ENCODE measurements at places on chromosomes 11 and 22.

- DNase-seq = no peak
Observed at GRCh38 chr11:36333897-36334296, 37.8 kb downstream of the PRR5L start.

- DNase-seq = peak; percentile 35
Observed at GRCh38 chr11:34356913-34357700, 703 bp downstream of the ABTB2 start.

DNA sequence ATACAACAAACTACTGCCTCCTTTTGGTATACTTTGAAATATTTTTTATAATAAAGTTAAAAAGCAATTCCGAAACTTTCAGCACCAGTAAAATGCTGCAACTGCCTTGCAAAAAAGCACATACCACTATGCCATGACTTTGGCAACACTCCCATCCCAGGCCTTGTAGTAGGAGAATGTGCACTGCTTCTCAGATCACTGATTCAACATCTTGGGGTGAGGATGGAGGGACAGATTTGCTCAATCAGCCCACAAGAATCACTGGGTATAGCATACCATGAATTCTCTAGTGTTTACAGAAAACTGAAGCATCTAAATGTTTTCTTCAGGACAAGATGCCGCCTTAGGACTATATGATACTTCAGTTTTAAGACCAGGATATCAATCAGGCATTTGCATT, 14.9 kb downstream of the EIF4ENIF1 start:
- DNase-seq = no peak

DNA sequence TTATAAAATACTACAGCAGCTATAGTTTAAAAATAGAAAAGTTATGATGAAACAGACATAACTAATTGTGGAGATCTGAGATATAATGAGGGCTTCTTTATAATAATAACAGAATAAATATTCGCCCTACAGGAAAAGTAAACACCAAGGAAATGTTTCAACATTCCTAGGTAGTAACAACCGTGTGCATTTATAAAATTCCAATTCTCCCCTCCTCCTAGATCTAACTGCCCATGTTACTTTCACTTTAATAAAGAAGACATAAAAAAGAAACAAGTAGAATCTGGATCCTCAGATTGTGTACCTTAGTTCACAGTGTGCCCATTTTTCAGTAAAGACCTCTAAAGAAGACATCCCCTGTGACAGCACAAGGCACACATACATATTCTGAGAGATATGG, 57.8 kb upstream of the MN1 start:
- DNase-seq = no peak

GRCh38 chr11:49208006-49208721, at the start of gene FOLH1:
Gene FOLH1, minus strand, starts transcription at chr11:49208602. Its CDS starts 193 bp downstream, at chr11:49208409.
- DNase-seq = no peak
